Skin of body (tissue), 3 donors: ENCODE measurements at places on chromosomes 1 and 21.
A peak's percentile ranks its signal among the peaks of the same experiment; 100 is the strongest.

DNA sequence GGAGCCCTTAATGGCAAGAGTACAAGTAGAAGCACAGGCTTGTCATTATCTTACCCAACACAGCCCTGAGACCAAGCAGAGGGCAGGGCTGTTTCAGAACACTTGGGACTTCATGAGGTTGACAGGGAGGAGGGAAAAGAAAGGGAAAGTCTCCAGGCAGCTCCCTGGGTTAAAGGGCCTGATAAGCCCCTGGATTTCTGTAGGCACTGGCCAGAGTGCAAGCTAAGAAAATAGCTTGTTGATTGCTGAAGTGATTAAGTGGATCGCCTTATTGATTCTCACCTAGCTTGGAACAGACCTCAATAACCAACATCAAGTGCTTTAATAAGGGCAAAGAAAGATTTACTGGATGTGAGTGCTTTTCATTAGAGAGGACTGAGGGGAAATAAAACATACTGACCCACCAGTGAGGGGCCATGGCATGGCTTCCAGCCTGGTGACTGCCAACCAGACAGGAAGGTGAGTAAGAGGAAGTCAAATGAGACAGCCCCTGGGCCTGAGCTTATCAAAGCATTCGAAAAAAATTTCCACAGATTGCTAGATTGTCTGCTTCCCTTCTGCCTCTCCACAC is 121.4 kb upstream of the NFIA start:
- DNase-seq: no peak

- DNase-seq: no peak
Measured at GRCh38 chr21:25324666-25325065, 282.6 kb downstream of the MRPL39 start.

DNA sequence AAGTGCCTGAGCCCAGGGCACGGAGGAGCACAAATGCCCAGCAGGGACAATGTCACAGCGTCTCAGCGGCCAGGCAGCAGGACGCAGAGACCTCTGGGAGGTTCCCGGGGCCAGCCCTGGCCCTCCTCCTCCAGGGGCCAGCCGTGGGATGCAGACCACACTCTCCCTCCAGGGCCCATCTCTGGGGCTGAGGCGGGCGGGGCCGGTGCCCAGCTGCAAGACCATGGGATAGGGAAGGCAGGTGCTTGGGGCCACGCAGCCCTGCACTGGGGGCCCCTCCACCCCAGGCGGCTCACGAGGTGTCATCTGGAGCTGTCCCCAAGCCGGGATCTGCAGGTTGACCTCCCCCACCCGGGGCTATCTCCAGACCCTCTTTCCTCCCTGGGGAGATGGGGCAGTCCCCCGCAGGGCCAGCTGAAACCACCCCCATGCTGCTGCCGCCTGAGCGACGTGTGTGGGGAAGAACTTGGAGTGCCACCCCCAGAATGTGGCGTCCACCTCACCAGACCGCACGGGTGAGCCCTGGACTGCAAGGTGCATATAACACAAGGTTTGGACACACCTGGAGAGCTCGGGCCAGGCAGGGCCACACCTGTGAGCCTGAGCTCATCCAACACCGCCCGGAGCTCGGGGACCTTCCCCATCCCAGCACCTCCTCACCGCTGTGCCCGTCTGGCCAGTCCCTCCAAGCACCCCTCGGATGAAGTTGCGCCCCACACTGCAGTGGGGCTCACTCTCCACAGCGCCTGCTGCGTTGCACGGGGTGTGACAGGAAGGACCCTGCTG is 4.1 kb upstream of the TTLL10 start:
- no peak for DNase-seq

- DNase-seq: peak; percentile 31
Measured at GRCh38 chr1:119981986-119982815, 85.9 kb upstream of the ADAM30 start.

DNA sequence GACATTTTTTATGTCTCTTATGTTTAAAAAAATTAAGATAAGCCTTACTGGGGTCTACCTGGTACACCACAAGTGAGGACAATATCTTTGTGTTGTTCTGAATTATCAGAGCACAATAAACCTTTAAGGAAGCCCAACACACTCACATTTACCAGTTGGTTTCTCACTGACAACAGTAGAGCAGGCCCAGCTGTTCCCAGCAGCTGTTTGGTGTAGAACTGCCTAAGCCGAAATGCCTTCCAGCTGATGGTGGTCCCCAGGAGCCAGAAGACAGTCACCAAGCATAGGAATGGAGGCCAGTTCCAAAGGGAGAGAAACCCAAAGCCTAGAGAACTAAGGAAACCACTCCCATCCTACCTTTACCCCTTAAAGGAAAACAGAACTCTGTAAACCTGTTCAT is 428.6 kb upstream of the CAMK1G start:
- DNase-seq: no peak

GRCh38 chr1:33815061-33815460 is 48.8 kb upstream of the HMGB4 start:
- no peak for DNase-seq

DNA sequence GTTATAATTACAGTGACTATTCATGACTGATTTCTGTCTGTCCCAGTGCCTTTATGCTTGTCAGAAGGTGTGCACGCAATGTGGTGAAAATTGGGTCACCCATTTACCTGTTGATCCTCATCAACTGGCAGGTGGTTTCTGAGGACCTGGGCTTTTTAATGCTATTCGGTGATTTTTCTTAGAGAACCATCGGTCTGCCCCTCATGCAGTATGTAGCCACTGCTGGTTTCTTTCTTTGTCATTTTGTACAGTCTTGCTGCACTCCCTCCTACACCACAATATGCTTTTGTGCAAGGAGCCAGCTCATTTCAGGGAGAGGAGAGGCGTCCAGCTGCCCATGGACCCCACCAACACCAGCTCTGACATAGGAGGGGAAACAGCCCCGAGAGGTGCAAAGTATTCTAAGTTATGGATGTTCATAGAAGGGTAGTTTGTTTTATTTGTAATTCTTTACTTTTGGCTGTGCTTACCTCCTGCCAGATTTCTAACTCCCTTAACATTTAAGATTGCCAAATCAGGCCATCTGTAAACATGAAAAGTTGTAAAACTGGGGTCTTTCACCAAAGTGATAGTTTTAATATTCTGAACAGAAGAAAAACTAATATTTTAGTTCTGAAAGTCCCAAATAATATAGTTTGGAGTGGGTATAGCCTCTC is 325.3 kb downstream of the PTBP2 start:
- DNase-seq: peak; percentile 28

GRCh38 chr1:53944469-53945182 is 873 bp downstream of the IFT25 start:
- no peak for DNase-seq

DNA sequence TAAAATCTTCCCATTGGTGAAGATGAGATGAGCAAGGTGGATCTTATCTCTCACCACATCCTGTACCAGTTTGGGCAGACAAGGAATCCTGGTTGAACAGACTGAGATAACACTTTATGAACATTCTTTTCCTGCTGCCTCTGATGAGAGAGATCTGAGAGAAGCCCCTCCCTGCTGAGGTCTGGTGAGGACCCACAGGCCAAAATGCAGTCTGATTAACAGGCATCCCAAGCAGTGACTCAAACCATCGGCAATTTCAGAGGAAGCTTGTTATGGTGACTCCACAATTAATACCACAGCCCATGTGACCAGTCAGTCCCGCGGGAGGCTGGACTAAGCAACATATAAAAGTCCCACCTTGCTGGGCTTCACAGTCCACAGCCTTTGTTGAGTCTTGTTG is at the start of gene PRR9:
Gene PRR9, plus strand, starts transcription at position 373 of the 400 bp plus-strand sequence. CDS start 561 bp downstream, outside the sequence.
- no peak for DNase-seq

DNA sequence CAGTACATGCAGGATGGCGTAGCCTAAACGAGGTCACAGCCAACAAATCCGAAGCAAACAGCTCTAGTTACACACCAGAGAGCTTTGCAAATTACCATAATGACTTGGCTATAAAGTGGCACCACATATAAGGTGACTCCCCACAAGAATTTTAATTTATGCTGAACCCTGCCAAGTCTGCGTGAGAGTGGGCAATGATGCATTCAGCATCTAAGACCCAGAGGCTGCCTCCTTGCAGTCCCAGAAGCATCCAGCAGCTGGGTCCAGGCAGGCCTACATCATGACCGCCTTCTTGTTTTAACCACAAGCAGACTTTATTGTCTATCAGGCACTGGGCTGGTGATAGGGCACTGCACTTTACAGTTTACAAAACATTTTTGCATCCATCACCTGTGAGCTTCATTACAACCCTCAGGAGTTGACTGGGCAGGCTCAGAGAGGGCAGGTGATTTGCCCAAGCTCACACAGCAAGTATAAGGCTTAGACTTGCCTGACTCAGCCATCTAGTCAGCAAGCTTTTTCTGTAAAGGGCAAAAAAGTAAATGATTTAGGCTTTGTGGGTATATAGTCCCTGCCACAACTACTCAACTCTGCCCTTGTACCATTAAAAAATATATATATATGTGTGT is 134.6 kb downstream of the GLIS1 start:
- DNase-seq: no peak

- no peak for DNase-seq
Measured at GRCh38 chr1:103363008-103363365, 162.5 kb upstream of the RNPC3 start.

DNA sequence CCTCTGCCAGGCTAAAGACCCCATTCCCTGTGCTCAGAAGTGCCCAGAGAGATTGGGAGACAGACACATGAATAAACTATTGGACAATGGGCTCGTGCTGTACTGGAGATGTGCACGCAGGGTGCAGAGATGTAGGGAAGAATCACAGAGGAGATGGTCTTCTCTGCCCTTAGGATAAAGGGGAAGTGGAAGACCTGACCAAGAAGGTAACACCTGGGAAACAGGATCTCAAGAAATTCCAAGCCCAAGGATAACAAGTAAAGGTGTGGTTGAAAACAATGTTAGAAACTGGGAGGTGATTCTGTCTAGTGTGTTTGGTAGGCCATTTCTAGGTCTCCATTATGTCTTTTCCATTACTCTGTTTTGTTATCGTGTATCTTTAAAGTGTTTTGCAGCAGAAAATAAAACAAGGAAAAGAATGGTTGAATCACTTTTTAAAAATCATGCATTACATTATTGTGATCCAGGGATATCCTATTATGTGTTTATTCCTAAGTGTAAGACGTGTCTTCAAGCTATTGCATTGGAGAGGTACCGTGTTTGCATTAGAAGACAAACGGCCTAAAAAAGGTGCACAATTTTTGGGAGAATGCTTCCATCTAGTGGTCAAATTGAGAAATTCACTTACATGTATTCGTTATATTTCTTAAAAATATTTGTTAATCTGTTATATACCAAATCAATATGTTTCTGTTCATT is 40.8 kb upstream of the KCTD3 start:
- peak; percentile 47 for DNase-seq

DNA sequence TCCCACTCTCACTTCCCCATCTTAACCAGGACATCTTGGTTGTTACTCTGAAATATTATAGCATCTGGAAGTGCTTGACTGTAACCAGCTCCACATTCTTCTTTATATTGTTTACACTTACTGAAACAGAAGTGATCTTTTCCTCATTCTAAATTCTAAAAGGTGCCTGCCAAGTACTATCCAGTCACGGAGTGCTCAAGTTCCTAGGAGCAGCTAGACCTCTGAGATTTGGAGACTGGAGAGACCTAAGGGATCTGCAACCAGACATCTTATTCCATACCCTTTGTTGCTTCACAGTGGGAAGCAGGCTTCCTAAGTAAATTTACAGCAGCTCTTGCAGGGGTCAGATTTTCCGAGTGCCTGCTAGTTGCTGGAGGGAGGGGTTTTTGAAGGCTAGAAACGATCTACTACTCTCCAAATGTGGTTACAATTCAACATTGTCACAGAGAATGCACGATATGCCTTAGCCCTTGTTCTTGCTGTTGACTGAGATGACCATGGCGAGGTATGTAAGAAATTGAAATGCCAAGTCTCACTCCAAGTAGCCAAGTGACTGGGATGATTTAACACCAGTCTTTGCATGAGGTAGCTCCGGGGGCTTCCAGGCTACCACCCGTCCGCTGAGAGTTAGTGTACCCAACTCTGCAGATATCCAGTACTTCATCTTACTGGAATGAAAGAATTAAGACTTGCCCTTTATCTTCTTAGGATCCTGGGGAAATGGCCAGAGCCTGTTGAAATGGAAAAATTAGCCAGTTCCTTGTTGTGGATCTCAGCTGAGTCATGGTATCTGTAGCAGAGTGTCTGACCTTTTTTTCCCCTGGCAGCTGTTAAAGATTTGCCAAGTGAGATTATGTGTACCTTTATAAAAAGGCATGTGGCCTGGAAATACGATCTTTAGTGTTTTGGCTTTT is 150.8 kb downstream of the MAST2 start:
- DNase-seq: no peak

DNA sequence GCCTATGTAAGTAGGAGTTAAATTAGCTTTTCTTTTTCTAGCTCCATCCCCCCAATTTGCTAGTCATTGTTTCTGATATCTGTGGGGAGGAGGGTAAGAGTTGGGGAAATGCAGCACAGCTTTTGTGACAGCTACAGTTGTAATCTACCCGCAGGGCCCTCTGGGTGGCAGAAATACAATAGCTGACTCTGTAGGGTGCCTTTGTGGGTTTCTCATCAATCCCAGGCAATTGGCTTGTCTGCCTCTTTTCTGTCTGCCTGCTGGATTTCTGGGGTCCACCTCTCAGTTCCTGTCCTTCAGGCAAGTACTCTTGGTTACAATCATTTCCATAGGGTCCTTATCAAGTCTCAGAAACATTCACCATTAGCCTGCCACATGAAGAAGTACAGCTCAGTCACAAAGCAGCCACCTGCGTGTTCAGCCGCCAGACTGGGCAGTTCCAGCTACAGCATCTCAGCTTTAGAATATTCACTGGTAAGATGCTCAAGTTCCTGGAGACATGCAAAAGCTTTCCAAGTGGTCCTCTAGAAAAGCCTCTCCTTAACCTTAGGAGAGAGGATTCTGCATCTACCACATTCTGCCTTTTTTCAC is 19.2 kb upstream of the SLC44A5 start:
- no peak for DNase-seq

- no peak for DNase-seq
Measured at GRCh38 chr1:226973898-226974543, 33.9 kb downstream of the COQ8A start.

GRCh38 chr1:162551969-162552683 is 9.4 kb upstream of the UAP1 start:
- peak; percentile 14 for DNase-seq

- DNase-seq: peak; percentile 62
Measured at GRCh38 chr1:18599086-18599485, 31.6 kb upstream of the PAX7 start.

GRCh38 chr1:44408212-44408582 is 3.1 kb downstream of the RNF220 start:
- DNase-seq: no peak

- DNase-seq: no peak
Measured at GRCh38 chr1:246897302-246897701, 34.4 kb downstream of the AHCTF1 start.

GRCh38 chr1:193538003-193538354 is 351.6 kb upstream of the B3GALT2 start:
- DNase-seq: no peak

DNA sequence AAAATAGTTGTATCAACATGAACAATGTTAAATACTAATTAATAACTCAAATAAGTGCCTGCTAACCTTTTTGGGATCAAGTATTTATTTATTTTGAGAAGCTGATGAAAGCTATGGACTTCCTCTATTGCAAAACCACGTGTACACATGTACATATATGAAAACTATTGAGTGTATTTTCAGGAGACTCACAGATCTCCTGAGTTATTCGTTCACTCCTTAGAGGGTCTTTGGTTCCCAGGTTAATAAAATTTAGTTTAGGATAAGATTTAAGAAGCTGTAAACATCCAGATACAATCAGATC is 130.5 kb downstream of the DISC1 start:
- DNase-seq: no peak
